Esophagus mucosa (tissue), 1 donor: ENCODE measurements at places on chromosomes 5 and 9.

GRCh38 chr5:66960369-66961137 is 236.0 kb downstream of the CD180 start:
- ATAC-seq = no peak

DNA sequence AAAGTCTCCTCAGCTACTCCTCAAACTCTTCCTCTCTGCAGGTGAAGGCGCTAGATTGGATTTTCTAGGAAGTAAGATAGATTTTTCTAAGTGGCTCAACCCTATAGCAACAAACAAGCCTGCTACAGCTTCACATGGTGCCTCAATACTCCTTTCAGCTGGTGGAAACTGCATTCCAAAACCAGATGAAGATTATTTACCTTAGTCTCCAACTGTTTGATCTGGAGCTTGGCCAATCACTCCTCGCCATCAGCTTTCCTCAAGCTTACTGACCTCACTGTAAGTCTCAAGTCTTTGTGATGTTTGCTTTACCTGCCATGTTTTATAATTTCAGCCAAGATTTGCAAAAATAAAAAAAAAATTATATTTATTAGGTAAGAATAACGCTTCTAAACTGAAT is 622.4 kb downstream of the CHSY3 start:
- ATAC-seq = no peak

DNA sequence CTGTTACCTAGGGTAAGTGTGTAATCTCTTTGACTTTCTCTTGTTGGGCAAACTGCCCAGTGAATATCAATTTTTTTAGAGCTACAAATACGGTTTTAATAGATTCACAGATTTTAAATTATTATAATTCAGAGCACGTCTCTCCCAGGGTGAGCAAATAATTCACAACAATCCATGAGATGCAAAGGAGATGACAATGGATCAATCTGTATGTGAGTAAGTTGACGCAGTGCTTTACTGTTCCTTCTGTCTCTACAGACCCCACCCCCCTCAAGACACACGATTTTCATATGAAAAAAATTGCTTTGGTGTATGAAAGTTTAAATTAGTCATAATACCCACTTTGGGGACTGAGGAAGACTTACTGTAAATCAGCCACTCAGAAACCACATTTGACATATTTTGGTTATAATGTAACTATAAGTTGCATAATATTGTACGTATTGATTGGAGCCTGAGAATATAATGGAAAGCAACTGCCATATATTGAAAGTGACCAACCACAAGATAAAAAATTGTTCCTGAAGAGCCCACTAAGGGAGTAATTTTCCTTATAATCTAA is 201.7 kb downstream of the BNC2 start:
- no peak for ATAC-seq

DNA sequence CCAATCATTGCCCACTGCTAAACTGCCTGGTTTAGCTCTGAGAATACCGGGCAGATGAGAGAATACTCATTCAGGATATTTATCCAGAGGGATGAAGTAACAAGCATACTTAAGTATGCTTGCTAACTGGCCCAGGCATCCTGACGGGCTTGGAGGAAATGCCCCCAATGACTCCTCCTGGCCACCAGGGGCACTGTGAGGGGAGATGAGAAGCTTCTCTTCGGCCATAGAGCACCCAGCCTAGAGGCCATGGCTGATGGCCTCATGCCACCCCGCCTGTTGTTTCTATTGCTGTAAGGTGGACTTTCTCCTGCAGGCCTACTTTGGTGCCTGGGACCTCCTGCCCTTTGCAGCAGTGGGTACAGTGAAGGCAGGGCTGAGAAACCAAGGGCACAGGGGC is 134.5 kb upstream of the FSTL4 start:
- no peak for ATAC-seq
